ENCODE measurements at places on chromosomes 12 and 14. TPM values are rescaled to one million over a fixed set of nuclear protein-coding genes. Genes with fewer than 3 reads are reported as not detected.
A peak's percentile ranks its signal among the peaks of the same experiment; 100 is the strongest.

HNF1A gene
- total RNA-seq = 7.2 TPM

OSBPL8 gene
- total RNA-seq = 56.1 TPM

SRSF9 gene
- 248 TPM for total RNA-seq

TBX3 gene
- 130 TPM for total RNA-seq

DAO gene
- not detected for total RNA-seq

GRCh38 chr12:33156042-33156441 lies 259.5 kb upstream of the PKP2 start:
- H3K27me3 ChIP-seq = no peaks in the 10 kb centered on the region
- no peak overlapping the region for H3K4me3 ChIP-seq
- DNase-seq = no peak
- no peaks in the 10 kb centered on the region for H3K4me1 ChIP-seq
- H3K36me3 ChIP-seq = peaks cover 3% of the 10 kb centered on the region
- no peak overlapping the region for H3K27ac ChIP-seq

- H3K36me3 ChIP-seq = no peaks in the 10 kb centered on the region
- H3K4me1 ChIP-seq = no peaks in the 10 kb centered on the region
- DNase-seq = no peak
- H3K4me3 ChIP-seq = no peak overlapping the region
Observed at GRCh38 chr14:99287269-99287942, 15.4 kb upstream of the BCL11B start.

GRCh38 chr12:132954471-132955048 lies 1.5 kb downstream of the ZNF605 start:
- H3K36me3 ChIP-seq = peaks cover 34% of the 10 kb centered on the region
- H3K27ac ChIP-seq = peak overlapping the region; percentile 83
- no peaks in the 10 kb centered on the region for H3K27me3 ChIP-seq

DNA sequence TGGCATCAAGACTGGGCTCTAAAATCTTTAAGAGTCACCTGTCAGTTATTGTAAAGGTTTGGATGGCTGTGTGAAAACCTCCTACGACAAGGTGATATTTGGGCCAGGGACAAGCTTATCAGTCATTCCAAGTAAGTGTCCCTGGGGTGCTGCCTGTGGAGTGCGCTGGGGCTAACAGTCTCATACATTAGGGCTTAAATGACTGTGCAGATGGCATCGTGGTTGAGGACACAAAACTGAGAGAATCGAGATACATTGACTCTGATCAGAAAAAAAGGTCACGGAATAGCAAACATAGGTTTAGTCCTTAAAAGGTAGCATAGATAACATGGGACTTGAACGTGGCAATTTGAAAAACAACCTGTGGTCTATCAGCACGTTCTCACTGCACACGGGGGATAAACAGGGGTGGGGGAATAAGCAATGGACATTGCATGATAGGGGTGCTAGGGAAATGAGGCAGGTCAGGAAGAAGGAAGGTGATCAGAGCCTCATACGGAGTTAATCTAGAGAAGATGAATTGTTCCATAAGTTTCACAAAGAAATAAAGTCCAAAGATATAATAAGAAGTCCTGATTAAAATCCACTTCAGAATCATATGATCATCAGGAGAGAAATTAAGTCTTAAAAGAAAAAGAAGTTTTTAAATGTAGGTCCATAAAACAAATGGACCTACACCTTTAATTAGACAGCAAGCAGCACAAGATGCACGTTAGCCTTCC lies 100.3 kb downstream of the DAD1 start:
- H3K27ac ChIP-seq = no peak overlapping the region
- H3K27me3 ChIP-seq = peaks cover 44% of the 10 kb centered on the region
- H3K4me3 ChIP-seq = no peak overlapping the region
- H3K4me1 ChIP-seq = peaks cover 60% of the 10 kb centered on the region
- DNase-seq = no peak
- H3K36me3 ChIP-seq = no peaks in the 10 kb centered on the region

GRCh38 chr12:111410431-111411184 lies 4.9 kb downstream of the SH2B3 start:
- DNase-seq = no peak
- peaks cover 28% of the 10 kb centered on the region for H3K4me1 ChIP-seq
- H3K27me3 ChIP-seq = peaks cover 19% of the 10 kb centered on the region
- H3K36me3 ChIP-seq = no peaks in the 10 kb centered on the region
- no peak overlapping the region for H3K4me3 ChIP-seq
- H3K27ac ChIP-seq = no peak overlapping the region
